ENCODE measurements at places on chromosomes 4 and X.

DNA sequence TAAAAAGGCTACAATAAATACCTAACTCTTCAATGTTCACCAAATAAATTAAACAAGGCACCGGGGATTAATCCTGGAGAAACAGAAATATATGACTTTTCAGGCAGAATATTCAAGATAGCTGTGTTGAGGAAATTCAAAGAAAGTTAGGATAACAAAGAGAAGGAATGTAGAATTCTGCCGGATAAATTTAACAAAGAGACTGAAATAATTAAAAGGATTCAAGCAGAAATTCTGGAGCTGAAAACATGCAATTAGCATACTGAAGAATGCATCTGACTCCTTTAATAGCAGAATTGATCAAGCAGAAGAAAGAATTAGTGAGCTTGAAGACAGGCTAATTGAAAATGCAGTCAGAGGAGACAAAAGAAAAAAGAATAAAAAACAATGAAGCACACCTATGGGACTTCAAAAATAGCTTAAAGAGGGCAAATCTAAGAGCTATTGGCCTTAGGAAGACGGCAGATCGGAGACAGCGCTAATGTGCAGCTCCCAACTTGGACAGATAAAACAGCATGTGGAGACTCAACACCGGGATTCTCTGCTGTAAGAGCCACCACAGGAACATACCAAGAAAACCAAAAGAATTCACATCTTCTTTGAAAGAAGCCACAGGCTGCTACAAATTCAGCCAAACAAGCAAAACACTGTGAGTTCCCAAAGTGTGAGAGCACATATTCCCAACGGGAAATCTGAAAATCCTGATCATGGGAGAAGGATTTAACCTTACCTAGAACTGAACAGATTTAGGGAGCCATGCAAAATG is 1290.9 kb downstream of the PCDH18 start:
- DNase-seq, result no peak

DNA sequence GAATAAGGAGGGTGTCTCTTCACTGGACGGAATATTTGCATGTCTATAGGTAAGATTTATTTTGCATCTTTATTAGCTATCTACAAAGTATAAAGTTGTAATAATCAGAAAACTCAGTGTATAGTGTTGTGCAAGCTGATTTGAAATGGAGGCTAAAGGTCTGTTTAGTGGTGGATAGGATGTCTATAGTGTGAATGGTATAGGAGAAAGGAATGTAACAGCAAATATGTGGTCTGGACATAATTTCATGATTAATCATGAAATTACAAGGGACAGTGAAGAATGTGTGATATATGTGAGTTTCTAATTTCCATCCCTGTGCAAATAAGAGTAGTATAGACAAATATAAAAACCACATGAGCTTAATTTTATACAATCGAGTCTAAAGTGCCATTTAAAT is 79.3 kb upstream of the CAMK2D start:
- no peak for DNase-seq

DNA sequence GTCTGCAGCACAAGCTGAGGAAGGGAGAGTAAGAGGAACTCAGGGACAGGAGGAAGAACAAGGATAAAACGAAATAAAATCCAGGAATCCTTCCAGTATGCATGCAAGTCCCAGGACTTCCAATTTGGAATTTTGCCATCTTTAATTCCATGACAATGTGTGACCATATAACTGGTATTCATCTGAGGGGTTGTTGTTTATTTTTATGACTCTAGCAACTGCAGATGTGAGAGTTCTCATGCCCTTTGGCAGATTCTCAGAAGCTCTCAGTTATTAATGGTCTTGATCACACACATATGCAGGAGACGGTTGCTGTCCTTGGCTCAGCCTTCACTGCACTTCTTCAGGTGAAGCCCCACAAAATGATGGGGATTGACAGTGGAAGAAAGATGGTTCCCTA is 148.2 kb downstream of the SMIM20 start:
- DNase-seq, result peak; percentile 38

- DNase-seq, result no peak
These were observed 180.7 kb downstream of the DHRSX start for GRCh38 chrX:2320089-2320488.

GRCh38 chr4:27278615-27279375 is 418.2 kb downstream of the STIM2 start:
- DNase-seq, result peak; percentile 49

DNA sequence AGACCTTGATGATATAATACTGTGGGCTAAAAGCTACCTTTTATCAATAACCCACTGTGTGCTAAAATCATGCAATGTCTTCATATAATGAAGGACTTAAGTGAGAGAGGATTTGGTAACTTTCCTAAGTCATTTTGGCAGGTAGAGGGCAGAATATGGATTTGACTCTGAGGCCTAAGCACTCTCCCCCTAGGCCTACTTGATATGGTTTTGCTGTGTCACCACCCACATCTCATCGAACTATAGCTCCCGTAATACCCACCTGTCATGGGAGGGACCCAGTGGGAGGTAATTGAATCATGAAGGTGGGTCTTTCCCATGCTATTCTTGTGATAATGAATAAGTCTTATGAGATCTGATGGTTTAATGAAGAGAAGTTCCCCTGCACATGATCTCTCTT is 229.7 kb downstream of the GBA3 start:
- no peak for DNase-seq

- peak; percentile 45 for DNase-seq
These were observed 543 bp downstream of the NFXL1 start for GRCh38 chr4:47913861-47914219.

DNA sequence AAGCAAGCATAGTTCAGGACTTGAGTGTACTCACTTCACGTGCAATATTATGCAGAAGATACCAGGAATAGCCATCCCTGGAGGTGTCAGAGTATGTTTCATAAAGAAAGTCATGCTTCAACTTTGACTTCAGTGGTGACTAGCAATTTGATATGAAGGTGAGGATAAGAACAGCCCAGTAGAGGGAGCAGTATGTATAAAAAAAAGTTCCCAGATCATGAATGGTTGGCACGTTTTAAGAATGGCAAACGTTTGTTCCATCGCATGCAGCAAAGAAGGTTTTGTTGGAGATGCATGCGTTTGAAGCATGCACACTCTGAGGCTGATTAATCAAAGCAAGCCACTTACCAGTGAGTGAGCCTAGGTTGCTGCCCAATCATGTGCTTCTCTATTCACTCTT is 33.5 kb upstream of the SLITRK4 start:
- peak; percentile 28 for DNase-seq

GRCh38 chr4:89306486-89307177 is 968 bp downstream of the GPRIN3 start:
- no peak for DNase-seq

GRCh38 chr4:121977251-121978171 is 25.7 kb upstream of the TRPC3 start:
- DNase-seq, result no peak

GRCh38 chr4:145804116-145804515 is 124.2 kb downstream of the C4orf51 start:
- DNase-seq, result peak; percentile 92

DNA sequence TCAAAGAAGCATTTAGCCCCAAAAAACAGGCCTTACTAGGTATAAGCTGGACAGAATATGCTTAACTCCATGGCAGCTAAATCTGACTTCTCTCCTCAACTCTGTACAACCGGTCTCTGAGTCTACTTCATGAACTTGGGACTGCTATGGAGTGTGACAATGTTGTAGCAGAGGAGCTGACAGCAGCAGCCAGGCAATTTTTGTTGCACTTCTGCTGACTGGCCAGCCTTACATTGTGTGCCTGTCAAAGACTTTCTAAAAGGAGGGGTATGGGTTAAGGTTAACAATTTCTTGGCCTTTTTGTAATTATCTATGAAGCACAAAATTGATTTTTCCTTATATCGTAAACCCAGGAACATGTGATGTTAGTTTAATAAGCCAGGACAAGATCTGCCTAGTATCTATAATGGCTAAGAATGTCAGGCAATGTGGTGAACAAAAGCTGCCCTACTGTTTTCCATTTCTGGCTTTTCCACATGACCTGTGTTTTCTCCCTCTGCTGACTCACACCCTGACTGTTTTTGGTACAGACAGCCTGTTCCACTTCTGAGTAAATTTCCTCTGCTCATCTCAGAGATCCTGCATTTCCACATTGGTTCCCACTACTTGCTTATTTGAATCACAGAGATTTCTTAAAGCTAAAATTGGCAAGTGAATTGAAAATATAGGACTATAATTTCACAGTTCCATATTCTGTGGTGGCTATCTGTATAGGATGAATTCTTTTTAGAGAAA is 9.3 kb downstream of the NOX1 start:
- peak; percentile 54 for DNase-seq

DNA sequence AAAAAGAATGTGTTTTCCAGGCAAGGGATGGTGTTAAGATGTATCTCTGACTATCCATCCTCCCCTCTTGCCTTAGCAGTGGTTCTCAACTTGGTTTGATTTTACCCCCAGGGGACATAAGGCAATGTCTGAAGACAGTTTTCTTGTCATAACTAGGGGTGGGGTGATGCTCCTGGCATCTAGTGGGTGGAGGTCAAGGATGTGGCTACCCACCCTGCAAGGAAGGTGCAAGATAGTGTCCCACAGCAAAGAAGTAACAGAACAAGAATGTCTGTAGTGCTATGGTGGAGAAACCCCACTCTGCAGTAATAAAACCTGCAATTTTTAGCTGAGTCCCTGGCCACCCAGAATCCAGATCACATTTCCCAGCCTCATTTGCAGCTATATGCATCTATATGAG is 81.2 kb upstream of the TBL1X start:
- no peak for DNase-seq

All from GM23248 (cell line).